ENCODE measurements at places on chromosomes 16 and 17.

DNA sequence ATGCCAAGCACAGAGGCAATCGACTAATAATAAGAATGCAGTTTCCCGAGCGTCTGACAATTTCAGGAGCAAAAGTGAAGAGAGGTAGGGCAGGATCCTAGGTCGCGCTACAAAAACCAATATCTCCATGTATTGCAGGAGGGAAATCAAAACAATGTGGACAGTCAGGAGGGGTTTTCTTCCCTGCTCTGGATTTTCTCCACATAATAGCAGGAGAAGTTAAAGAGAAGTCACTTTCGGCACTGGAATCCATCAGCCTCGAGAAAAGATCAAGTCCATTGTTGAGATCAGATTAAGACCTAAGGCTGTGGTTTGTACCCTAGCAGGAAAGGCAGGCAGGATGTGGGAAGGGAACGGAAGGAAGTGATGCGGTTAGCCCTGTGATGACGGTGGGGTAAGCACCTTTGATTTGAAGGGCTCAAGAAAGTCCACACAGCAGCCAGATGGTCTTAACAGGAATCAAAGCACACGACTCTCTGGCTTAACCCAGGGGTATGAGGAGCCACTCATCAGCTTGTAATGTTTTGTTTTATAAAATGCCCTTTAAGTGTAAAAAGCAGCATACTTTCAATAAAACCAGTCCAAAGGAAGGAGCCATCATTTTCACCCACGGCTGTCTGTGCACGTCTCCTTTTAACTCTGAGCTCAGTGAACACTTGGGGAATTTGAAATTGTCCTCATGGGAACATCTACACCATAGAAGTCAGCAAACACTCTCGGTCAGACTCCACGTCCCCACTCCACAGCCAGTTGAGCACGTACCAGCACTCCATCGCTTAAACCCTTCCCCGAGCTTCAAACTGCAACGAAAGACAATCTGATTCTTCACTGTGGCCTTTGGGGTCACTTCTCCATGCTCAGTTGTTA lies 15.8 kb upstream of the AKTIP start:
- peak; percentile 51 for DNase-seq

- no peak for DNase-seq
Measured at GRCh38 chr16:88655053-88655732, 4.3 kb upstream of the CYBA start.

GRCh38 chr16:84281074-84281473 lies 13.6 kb upstream of the WFDC1 start:
- DNase-seq, result no peak

DNA sequence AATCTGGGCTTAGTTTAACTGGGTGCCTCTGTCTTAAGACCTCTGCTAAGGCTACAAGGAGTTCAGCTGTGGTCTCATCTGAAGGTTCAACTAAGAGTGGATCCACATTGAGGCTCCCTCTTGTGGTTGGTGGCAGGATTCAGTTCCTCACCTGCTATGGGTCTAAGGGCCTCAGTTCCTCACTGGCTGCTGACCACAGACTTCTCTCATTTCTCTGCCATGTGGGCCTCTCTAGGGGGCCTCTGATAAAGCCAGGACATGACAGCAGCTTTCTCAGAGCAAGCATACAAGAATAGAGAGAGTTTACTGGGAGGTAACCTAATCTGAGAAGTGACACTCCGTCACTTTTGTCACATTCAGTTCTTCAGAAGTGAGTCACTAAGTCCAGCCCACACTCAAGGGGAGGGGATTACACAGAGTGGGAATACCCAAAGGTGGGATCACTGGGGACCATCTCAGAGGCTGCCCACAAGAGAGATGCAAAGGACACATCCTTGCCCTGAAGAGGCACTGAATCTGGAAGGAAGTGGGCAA lies 19.2 kb upstream of the ABAT start:
- peak; percentile 57 for DNase-seq

DNA sequence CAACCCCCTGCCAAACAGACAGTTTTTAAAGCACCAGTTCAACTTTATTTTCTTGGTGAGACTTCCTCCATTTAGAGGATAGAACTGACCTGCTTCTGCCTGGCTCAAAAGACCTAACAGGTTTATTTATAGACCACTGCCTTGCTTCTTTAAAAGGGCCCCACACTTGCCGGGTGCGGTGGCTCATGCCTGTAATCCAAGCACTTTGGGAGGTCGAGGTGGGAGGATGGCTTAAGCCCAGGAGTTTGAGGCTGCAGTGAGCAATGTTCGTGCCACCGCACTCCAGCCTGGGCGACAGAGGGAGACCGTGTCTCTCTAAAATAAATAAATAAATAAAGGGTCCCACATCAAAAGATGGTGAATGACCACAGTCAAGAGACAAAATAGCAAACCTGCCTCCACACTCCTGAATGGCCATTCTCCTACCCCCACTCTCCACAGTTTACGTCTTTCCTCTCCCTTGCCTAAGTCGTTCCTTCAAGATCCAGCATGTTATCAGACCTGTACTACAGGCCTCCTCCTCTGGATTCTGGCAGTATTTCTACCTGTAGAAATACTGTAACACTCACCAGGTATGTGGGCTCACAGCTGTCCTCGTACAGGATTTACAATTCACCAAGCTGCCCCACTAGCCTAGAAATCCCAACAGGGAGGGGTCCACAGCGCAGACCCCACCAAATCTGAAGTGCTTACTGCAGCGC lies 95.6 kb downstream of the SMG6 start:
- no peak for DNase-seq

DNA sequence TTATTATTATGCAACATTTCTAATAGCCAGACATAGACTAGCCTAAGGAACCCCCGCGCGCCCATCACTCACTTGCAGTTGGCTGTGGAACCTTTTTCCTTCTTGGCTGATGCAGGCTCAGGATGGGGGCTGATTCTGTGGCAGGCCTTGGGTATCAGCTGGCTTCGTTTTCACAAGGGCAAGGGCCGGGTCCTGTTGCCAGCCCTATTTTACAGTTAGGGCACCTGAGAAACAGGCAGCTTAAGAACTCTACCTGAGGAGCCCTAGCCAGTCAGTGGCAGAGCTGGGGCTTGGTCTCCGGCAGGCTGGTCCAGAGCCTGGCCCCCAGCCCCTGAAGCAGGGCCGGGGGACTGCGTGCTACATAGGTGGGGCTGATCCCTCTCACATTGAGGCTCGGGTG lies 28.7 kb downstream of the ADGRG5 start:
- no peak for DNase-seq

DNA sequence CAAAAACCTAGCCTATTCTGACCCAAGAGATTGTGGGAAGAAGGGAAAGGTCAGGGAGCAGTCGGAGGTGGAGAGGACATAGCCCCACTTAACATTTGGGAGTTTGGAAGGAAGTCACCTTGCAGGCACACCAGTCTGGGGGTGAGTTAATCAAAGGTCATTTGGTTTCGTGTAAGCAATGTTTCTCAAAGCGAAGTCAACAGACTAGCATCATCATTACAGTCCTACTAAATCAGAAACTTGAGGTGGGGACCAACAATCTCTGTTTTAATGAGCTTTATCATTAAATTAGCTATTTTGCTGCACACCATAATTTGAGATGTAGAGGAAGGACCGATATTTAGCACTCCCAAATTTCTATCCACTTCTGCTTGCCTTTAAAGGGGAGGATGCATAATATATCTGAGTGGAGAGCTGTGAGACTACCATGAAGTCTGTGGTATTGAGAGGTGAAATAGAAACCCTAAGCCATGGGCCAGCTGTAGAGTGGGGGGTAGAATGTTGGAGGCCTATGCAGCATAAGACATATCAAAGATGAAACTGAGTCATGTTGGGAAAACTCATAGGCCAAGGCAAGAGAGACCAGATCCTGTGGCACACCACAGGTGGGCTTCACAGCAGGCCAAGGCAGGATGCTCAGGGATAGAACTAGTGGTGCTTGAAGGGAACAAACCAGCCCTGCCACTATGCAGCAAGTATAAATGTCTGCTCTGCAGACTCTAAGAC lies 141.7 kb upstream of the ANKFN1 start:
- no peak for DNase-seq

DNA sequence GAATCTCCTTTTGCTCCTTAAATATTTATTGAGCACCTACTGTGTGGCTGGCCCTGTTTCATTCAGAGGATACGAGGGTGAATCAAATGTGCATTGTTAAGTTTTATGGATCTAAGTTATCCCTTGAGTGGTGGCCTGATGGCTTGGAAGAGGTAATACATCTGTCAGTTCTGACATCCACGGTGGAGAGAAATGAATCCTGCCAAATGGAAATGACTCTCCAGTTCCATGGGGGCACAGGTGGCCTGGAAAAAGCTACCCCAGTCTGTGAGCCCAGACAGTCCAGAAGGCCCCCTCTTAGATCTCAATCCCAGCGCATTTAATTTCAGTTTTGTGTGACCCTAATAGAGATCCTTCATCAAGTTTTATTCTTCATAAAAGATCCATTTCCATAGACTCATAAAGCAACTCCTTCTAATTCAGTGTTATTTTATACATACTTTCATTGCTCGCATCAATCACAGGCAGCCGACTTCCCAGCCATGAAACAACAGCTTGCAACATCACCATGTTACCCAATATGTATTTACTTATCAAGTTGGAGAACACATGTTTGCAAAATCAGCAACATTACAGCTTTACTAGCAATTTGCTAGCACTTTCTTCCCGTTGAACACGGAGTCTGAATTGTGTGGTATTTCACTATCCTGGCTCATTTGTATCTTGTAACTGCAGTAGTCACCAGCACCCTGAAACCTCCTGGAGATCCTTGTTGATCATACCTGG lies 334.8 kb upstream of the HSBP1 start:
- no peak for DNase-seq

All from colonic mucosa (tissue), 4 donors.